ENCODE measurements at places on chromosomes 5 and 9.

GRCh38 chr5:84393969-84394368 is 9.3 kb upstream of the EDIL3 start:
- no peak for DNase-seq

- DNase-seq: no peak
These were observed 9.9 kb upstream of the B4GALT1 start for GRCh38 chr9:33177086-33177485.

DNA sequence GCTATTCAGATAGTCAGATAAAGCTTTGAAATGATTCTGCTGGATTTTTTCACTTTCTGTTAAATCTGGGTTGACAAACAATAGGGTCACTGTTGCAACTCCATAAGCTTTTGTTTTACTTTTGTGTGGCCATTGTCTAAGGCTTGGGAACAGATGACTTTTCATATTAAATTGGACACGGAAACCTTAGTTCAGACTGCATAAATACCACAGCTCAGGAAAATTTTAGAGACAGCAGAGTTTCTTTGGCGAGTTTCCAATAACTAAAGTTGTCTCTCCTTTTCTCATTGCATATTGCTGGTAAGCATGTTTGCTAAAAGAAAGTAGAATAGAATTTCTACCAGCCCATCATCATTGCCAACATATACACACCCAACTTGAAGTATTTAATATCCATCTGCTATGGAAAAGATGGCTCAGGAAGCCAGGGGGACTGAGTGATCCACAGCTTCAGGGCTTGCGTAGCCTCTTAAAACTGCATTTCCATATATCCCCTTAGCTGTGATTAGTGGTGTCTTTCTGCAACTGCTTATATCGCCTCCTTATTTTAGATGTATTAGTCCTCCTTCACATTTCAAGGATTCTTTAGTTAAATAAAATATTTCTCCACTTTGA is 168.2 kb downstream of the ARHGAP26 start:
- DNase-seq: no peak

DNA sequence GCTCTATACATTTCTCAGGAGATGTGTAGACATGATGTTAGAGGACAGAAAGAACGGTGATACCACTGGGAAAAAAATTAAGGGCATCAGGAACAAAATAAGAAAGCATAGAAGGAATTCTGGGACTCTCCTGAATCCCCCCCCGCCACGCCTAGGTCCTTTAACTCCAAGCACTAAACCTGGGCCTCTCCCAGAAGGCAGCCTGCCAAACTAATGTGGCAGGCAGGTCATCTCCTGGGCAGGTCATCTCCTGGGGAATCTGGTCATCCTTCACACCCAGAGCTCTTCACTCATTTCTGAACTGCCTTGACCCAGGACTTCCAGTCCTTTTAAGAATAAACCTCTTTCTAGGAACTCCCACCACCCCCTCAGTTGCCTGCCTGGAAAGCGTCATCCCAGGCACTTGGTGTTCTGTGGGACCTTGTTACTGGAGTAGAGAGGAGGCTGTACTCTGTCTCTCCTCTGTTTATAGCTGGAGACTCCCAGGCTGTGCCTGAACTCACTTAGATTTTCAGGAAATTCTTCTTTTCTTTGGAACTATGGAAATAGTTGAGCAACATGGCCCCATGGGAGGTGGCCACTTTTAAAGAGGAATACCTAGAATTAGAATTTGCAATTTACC is 24.1 kb downstream of the PSAT1 start:
- DNase-seq: no peak
